ENCODE measurements at places on chromosomes 1 and 21.

GRCh38 chr1:227889047-227889862, 58.5 kb downstream of the WNT9A start:
- no peak for DNase-seq

DNA sequence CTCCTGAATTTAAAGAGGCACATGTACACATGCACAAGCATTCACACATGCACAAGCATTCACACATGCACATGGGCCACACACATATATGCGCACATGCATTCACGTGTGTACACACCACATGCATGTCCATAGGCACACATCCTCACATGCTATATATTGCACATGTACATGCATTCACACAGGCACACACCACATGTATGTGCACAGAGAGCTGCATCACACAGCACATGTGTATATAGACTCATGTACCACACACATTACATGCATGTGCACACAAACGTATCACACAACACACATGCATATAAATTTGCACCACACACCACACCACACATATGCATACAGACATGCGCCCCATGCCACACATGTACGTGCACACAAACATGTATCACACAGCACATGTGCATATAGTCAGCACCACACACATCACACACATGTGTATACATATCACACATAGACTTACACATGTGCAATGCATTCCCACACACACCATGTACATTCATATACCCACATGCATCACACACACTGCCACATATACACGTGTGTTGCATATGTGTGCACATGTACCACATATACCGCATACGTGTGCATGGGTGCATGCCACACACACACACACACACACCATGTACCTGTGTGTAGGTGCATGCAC, 54.6 kb upstream of the COL18A1 start:
- no peak for DNase-seq

DNA sequence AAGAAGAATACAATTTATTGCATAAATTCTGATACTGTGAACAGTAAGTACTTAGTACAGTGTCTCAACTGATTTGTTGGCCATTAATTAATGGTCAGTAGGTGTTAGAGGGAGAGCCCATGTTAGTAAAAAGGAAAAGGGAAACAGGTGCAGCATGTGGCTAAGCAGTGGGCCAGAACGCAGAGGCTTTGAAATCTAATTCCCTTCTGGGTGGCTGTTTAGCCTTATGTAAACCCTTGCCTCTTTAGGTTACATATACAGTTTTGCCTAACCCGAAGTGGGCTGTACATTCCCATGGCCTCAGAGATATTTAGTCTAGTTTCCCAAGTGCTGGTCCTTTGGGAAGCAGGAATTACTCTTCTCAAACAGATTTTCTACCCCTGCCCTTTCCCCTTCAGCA, 43.5 kb upstream of the BCL9 start:
- DNase-seq = no peak

- DNase-seq = no peak
Measured at GRCh38 chr1:202716654-202717053, 6.4 kb upstream of the SYT2 start.

DNA sequence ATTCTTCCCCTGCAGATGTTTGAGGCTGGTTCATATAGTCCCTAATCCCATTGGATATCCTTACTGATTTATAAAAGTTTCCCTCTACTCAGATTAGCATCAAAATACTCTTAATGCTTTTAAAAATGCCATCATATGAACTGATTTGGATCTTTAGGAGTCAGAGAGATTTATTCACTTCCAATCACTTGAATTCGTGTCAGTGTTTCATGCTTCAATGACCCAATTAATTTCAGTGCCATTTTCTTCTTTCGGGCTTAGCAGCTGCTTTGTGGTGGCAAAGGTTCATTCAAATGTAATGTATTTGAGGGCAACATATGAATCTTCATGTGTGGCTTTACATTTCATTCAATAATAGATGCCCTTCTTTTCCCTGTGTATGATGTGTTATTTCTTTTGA, 2.2 kb upstream of the TSEN15 start:
- DNase-seq = no peak

DNA sequence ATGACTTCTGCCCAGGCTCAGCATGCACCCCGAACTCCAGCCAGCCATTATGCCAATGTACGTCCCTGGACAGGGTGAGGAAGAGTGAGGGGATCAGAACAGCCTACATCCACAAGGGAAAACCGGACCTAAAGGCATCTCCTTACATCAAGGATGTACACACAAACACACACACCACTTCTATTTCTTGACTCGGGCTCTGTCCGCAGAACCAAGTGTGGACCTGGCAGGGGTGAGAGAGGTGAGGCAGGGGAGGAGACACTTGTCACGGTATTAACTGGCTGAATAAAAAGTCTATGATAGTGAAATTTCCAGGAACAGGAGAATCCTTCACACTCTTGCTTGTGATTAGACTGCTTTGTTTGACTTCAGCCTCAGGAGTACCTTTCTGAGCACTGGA, 2.3 kb downstream of the LMOD1 start:
- DNase-seq = no peak

DNA sequence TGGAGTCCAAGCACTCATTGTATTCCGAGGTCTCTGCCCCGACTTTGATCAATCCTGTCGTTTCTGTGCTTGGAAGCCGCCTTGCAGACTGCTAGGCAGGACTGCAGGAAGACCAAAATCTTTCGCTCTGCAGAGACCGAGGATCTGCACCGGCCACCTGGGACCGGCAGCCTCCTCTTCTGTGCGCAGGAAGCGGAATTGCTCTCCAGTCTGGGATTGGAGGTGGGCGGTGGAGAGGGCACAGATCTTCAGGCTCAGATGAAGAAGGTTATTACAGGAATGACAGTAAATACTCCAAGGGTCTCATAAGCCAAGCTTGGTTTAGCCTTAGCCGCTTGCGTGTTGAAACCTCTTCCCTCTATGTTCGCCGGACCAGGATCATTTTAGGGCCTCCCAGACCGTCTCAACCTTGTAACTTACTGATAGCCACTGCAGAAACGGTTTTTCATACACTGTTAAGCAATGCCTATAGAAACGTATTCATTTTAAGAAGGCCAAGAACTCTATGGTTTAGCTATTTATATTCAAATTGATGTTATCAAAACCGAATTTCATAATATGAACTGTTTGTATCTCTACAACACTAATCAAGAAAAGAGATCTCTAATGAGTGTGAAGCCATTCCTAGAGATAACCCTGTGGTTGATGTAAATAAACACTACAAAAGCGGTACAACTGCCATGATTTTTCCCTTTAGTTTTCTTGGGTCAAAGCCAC, 1.1 kb downstream of the MIA3 start:
- peak; percentile 46 for DNase-seq

GRCh38 chr1:166857995-166858394, 18.1 kb downstream of the TADA1 start:
- DNase-seq = no peak

GRCh38 chr1:23558140-23558871, 995 bp downstream of the ID3 start:
- DNase-seq = peak; percentile 35

- no peak for DNase-seq
Measured at GRCh38 chr1:242196101-242196500, 197.2 kb upstream of the MAP1LC3C start.

GRCh38 chr1:3479511-3480368, 25.3 kb downstream of the ARHGEF16 start:
- DNase-seq = no peak

- DNase-seq = no peak
Measured at GRCh38 chr21:46059195-46059594, 38.7 kb upstream of the COL6A2 start.

DNA sequence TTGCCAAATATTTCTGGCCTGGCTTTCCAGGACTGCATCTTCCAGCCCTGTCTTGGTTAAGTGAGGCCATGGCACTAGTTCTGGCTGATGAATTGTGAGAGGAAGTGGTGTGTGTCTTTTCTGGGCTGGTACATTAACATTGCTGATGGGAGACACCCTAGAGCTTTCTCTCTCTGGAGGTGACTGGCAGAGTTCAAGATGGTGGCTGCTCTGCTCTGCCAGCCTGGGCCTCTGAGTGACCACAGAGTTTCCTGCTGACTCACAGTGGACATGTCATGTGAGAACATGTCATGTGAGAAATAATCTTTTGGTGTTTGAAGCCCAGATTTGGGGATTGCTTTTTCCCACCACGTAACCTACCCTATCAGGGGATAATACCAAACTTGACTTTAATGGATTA, 218.0 kb upstream of the KIAA0040 start:
- DNase-seq = no peak

- DNase-seq = no peak
Measured at GRCh38 chr1:193229136-193229535, 42.7 kb upstream of the B3GALT2 start.

- DNase-seq = no peak
Measured at GRCh38 chr1:230157420-230158390, 90.7 kb downstream of the GALNT2 start.

DNA sequence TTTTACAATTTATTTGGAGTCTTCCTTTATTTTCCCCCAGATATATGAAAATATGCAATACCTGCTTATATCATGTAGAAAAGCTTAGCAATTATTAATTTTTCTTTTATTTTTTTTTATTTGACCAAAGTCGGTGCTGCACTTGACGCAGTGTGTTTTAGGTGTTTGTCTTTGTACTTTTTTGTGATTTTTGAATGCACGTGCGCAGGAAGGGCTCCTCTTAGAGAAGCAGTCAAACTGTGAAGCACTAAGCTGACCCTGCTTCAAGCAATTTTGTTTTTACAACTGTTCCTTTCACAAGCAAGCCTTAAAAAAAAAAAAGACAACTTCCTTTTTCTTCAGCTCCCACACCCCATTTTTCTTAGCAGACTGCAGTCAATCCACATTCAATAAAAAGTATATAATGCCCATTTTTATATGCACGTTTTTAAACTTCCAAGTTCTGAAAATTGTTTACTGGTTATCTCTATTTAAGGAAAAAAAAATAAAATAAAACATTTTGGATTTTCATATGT, 267.4 kb downstream of the TM2D1 start:
- no peak for DNase-seq

DNA sequence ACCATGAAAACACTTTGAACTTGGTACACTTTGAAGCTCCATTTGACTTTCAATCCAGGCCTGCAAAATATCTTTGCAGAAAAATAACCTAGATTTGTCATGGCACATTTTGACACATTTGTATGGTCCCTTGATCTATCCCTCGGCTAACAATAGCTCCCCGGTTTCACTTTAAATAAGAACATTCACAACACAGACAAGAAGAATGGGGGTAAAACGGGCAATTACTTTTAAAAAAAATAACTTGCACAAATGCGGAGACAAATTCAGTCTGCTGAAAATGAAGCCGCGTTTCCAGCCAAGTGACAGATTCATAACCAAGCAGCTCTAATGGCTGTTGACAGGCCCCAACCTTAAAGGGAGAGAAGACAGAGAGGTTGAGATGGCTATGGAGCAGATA, 218.2 kb downstream of the NPHP4 start:
- DNase-seq = no peak

DNA sequence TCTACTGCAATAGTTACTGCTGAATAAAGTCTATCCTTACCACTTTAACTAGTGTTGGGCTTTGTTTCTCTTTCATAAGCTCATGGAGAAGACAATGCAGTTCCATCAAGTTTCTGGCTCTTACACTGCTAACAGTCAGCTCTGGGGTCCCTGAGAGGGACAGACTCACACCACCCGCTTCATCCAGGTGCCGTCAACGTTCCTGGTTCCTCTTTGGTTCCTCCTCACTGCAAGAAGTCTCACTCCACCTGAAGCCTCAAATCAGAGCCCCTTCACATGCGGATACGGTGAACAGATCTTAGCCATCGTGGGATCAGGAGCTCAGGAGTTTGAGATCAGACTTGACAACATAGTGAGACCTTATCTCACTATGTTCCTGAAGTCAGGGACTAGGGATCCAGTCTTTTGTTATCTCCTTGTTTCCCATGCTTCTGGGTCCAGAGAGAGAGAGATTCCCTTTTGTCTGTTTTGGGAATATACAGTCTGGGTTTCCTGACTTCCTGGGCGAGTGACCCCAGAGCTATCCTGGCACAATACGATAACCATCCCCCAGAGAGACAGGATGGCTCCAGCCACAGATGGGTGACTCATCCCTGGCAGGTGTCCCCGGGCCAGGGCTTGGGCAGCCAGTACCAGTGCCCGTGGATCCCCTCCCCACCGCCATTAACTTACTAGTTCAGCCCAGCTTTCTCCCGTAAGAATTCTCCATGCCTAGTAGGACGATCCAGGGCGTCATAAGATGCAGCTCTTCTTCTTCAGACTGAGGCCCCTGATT, 14.3 kb upstream of the PCP4 start:
- no peak for DNase-seq

DNA sequence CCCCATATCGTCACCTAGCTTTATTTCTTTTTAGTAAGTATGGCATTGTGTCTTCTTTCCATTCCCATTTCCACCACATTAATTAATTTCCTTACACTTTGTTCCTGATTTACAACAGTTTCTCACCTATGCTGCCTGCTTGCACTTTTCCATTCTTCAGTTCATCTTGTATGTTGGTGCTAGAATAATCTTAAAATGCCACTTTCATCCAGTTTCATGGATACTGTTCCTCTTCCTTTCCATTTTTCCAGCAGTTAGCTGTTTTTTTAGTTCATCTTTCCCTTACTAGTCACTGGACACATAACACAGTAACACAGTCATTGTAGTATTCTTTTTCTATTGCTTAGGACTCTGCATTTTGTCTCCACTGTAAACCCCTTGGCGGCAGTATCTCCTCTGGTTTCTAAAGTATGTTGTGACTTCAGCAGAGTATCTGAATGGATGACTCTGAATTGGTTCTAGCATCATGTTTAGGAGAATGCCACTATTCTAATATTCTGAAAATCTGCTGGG, 2.1 kb downstream of the CDC7 start:
- no peak for DNase-seq

DNA sequence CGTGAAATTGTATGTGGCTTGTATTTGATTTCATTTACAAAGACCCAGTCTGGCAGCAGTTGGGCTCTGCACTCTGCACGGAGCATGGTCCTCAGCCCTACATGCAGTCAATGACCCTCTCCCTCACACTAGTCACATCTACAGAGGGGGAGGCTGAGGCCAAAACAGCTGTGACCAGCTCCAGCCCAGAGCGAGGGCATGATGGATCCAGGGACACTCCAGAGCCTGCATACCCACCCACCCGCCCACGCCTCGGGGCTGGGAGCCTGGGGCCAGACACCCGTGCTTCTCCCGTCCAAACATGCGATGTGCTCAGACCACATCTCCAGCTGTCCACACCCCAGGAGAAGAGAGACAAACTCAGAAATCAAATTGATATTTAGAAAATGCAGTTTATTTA, 14.0 kb upstream of the PRDM16 start:
- DNase-seq = no peak

DNA sequence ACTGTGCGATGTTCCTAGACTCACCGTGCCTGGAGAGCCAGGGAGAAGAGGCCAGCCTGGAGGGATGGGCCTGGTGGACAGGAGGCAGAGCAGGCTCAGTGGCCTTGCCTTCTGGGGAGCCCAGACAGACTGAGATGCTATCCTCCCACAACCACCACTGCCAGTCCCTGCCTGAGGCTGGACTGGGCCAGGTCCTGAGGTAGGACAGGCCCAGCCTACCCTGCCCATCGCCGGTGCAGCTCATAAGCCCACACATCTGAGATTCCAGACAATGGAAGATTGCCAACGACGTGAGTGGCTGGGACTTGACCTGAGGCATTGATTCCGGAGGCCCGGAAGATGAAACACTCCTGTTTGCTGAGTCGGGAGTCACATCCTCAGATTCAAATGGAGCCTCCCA, 5.8 kb downstream of the CLEC20A start:
- DNase-seq = no peak

All from GM03348 (cell line).